ENCODE measurements at places on chromosomes 5 and 9.

- no peak for DNase-seq
Measured at GRCh38 chr9:36041506-36041905, 4.8 kb downstream of the RECK start.

DNA sequence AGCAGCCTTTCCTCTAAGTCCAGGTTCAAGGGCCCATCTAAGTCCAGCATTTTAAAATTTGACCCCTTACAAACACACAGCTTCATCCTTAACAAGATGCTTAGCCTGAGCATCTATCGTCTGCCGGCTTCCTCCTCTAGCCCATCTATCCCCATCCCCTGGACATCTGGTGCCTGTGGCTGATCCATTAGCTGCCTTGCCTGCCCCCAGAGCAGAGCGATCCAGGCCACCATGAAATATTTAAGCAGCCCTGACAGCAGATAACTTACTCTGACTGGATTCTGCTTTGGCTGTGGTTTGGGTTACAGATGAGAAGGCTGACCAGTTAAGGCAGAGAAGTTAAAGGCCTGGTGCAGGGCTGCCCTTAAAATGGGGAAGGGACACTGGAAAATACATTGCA lies 30.9 kb upstream of the CPEB4 start:
- no peak for DNase-seq

- no peak for DNase-seq
Measured at GRCh38 chr5:54915466-54916027, 69.8 kb downstream of the ESM1 start.

- no peak for DNase-seq
Measured at GRCh38 chr5:178199581-178200434, 4.5 kb upstream of the HNRNPAB start.

GRCh38 chr5:145887976-145888574 lies 15.3 kb upstream of the GRXCR2 start:
- no peak for DNase-seq

DNA sequence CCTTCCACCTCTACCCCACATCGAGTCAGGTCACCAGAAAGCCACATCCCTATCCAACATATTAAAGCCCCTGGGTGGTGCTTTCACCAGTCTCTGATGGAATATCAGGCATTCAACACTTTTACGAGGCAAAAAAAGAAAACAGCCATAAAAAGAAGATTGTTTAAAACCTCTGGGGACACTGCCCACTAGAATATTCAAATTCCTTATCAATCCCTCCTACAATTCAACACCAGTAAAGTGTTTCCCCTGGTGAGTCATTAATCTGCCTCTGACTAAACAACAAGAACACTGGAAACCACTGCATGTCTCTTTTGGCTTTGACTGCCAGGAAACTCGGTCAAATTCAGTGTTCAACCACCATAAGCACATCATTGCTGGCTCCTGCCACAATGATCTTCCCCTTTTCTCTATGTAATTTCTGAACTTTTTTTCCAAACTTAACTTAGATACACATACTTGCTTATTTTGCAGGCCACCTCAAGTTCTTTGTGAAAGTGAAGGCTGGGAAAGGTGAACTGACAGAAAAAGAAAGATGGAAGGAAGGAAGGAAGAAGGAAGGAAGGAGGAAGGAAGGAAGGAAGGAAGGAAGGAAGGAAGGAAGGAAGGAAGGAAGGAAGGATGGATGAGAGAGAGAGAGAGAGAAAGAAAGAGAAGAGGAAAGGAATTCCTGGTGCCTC lies 105.3 kb downstream of the PAX5 start:
- no peak for DNase-seq

DNA sequence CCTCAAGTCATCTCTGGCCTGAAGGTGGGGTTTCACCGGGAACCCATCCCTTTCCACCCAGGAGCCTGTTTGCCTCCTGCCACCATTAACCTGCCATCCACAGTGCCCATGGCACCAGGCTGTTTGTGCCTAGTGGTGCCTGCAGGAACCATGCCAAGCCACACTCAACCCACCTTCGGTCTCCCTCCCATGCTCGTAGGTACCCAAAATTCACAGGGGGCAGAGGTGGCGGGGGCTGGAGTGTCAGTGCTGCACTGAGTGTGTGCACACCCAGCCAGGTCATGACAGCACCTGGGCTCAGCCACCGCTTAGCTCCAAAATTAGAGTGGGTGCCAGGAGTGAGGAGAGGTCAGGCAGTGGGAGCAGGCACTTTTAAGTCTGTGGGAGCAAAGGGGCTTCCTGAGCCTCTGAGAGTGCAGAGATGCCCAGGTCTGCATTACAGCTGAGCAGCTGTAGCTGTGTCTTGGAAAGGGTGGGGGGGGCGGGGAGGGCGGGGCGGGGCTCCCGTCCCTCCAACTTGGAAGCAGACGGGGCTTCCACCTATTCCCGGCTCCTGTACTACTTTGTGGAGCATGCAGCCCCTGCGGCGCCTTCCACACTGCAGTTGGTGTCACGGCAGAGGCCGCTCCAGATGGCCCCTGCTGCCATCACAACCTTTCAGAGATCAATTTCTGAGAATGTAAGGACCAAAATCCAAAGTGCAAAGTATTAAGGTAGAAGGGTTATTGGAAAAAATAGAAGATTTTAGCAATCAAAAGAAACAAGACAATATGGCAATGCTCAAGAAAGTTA lies 2396.8 kb upstream of the C9orf72 start:
- no peak for DNase-seq

- no peak for DNase-seq
Measured at GRCh38 chr5:101473483-101473882, 570.4 kb upstream of the ST8SIA4 start.

DNA sequence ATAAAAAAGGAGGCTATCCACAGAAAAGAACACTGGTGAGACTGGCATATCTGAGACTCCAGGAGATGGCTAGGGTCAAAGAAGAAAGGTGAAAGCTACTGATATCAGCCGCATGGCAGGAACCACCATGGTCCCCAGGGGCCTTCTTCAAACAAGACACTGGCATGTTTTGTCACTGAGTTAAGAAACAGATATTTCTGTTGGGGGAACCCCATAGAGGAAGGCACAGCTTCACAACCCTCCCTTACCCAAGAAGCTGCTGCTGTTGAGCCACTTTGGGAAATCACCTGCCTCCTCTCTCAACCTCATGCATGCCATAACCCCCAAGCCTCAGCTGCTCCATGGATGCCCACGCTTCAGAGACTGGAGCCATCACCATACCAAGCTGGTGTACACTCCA lies 13.3 kb upstream of the BTNL3 start:
- DNase-seq, result no peak

DNA sequence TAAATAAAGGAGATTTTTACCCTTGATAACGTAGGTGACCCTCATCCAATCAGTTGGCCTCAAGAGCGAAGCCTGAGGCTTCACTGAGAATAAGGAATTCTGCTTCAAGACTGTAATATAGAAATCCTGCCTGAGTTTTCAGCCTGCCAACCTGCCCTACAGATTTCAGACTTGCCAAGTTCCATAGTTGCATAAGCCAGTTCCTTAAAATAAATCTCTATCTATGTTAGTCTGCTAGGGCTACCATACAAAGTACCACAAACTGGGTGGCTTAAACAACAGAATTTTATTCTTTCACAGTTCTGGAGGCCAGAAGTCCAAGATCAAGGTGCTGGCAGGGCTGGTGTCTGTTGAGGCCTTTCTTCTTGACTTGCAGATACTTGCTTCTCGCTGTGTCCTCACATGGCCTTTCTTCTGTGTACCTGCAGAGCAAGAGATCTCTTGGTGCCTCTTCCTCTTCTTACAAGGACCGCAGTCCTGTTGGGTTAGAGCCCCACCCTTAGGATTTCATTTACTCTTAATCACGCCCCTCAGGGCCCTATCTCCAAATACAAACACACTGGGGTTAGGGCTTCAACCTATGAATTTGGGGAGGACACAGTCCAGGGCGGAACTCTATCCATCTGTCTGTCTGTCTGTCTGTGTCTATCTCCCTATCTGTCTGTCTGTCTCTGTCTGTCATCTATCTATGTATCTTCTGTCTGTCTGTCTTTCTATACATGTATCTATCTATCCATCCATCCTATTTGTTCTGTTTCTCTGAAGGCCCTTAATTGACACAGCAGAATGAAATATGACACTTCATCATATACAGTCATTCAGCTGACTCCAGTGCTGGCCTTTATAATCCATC lies 17.0 kb upstream of the CMBL start:
- no peak for DNase-seq

DNA sequence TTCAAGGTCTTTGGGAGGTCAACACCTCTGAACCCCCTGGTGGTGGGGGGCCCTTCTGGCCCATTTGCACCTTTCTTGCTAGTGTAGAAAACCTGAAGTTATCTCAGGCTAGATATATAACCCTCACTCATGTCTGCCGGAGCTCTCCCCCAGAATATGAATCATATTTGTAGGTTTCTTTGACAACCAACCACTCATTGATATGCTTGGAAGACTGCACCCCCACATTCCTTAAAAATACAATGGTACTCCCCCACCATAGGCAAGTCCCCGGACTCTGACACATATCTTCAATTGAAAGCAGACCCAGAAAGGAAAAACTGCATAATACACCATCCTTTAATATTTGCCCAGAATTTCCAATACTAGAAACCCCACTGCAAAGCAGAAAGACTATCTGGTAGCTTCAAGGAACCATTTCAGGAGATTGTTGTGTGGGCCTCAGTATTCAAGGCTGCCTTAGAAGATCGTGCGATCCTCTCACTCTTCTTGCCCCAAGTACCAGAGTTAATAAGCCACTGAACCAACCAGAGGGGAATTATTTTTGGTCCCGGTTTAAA lies 978 bp upstream of the UBE2B start:
- DNase-seq, result peak; percentile 13

DNA sequence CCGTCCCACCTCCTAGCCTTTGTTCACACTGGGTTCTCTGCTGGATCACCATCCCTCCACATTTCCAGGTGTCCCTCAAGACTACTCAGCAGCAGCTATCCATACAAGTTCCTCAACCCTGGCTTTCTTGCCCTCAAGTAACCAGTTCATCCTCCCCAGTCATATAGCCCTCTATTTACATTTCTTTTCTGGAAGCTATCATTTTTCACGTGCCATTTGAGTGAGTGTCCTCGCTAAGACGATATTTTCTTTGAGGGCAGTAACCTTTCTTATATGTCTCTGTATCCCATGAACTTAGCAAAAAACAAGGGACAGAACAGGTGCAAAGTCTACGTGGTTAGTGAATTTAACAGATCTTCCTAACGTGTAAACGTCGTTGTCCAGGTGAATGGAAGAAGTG lies 29.6 kb upstream of the KCNMB1 start:
- no peak for DNase-seq

- DNase-seq, result no peak
Measured at GRCh38 chr9:93297659-93298497, 113.9 kb downstream of the WNK2 start.
